Thymus (tissue), 14 donors: ENCODE measurements at places on chromosomes 1 and 21. TPM values are rescaled to one million over a fixed set of nuclear protein-coding genes. Genes with fewer than 3 reads are reported as not detected.
A peak's percentile ranks its signal among the peaks of the same experiment; 100 is the strongest.

GRCh38 chr1:28236656-28237322 lies 865 bp downstream of the ATP5IF1 start:
- H3K36me3 ChIP-seq, result no peaks in the 10 kb centered on the region
- peak overlapping the region; percentile 82 for H3K4me3 ChIP-seq
- H3K4me1 ChIP-seq, result peaks cover 26% of the 10 kb centered on the region

Gene ADAM30
- total RNA-seq, result not detected

- no peak overlapping the region for H3K4me3 ChIP-seq
- no peaks in the 10 kb centered on the region for H3K27me3 ChIP-seq
- DNase-seq, result no peak
- no peaks in the 10 kb centered on the region for H3K4me1 ChIP-seq
- H3K36me3 ChIP-seq, result no peaks in the 10 kb centered on the region
Measured at GRCh38 chr1:183096894-183097293, 73.7 kb downstream of the LAMC1 start.

- no peaks in the 10 kb centered on the region for H3K4me1 ChIP-seq
- no peaks in the 10 kb centered on the region for H3K36me3 ChIP-seq
- H3K27ac ChIP-seq, result no peak overlapping the region
- no peaks in the 10 kb centered on the region for H3K27me3 ChIP-seq
- DNase-seq, result no peak
- no peak overlapping the region for H3K4me3 ChIP-seq
Measured at GRCh38 chr1:180358649-180359048, 128.6 kb downstream of the LHX4 start.

- H3K4me3 ChIP-seq, result no peak overlapping the region
- no peaks in the 10 kb centered on the region for H3K27me3 ChIP-seq
- H3K27ac ChIP-seq, result no peak overlapping the region
- DNase-seq, result peak; percentile 22
Measured at GRCh38 chr21:45768740-45769048, 125.2 kb downstream of the PCBP3 start.

DNA sequence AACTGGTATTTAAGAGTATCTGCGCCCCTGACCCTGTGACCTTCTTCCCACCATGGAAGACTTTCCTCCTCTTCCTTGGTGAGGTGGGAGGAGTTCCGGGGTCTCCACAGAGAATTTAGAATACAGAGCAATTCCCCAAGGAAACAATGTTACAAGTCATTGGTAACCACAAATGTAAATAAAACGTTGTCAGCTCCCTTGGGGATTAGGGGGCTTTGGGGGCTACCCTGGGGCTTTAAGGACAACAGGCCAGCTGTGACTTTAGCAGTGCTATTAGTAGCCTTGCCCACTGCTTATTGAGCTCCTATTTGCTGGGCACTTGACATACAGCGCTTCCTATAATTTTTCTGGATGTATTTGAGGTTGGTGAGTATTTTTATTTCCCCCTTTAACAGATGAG lies 69.0 kb downstream of the IGSF21 start:
- H3K4me3 ChIP-seq, result no peak overlapping the region
- peaks cover 8% of the 10 kb centered on the region for H3K27me3 ChIP-seq
- H3K36me3 ChIP-seq, result no peaks in the 10 kb centered on the region
- H3K4me1 ChIP-seq, result no peaks in the 10 kb centered on the region
- DNase-seq, result no peak

Gene G0S2
- total RNA-seq, result 2.8 TPM

DNA sequence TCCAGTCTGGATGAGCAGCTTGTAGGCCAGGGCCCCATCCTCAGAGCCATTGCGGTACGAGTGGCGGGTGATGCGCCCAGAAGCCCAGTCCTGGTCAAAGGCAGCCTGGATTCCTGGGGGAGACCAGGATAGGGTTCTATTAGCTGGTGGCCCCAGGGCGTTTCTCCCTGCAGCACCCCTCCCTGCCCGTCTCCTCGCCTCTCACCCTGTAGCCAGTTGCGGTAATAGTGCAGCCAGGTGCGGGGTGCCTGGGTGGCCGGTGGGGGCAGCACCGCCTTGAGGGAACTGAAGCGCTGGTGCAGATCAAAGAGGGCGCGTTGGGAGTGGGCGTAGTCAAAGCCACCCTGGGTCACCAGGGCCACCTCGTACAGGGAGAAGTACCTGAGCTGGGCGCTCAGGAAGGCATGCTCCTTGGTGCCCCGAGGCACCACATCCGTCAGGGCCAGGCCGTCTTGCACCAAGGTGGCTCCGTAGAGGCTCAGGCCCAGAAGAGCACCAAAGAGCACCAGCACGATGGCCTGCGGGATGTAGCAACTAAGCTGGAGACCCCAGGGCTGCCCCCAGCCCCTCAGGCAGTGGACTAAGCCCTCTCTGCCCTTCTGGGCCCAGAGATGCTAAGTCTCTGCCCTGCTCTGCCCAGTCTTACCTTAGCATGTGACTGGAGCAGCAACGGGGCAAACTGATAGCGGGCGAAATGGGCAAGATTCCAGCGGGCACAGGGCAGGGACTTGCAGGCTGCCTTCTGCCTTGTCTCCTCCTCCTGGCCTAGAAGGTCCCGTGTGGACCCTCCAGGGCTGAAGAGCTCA lies 15.7 kb downstream of the PTCH2 start:
- H3K27me3 ChIP-seq, result no peaks in the 10 kb centered on the region
- H3K4me3 ChIP-seq, result no peak overlapping the region
- no peak for DNase-seq
- H3K4me1 ChIP-seq, result no peaks in the 10 kb centered on the region
- no peaks in the 10 kb centered on the region for H3K36me3 ChIP-seq
- H3K27ac ChIP-seq, result no peak overlapping the region

GRCh38 chr1:234288946-234289345 lies 84.3 kb upstream of the COA6 start:
- no peak overlapping the region for H3K4me3 ChIP-seq
- H3K4me1 ChIP-seq, result no peaks in the 10 kb centered on the region
- H3K36me3 ChIP-seq, result no peaks in the 10 kb centered on the region
- DNase-seq, result no peak
- H3K27ac ChIP-seq, result no peak overlapping the region

- no peaks in the 10 kb centered on the region for H3K4me1 ChIP-seq
- no peaks in the 10 kb centered on the region for H3K27me3 ChIP-seq
- H3K27ac ChIP-seq, result no peak overlapping the region
- no peaks in the 10 kb centered on the region for H3K36me3 ChIP-seq
Measured at GRCh38 chr1:91572044-91572443, 71.4 kb downstream of the CDC7 start.

DNA sequence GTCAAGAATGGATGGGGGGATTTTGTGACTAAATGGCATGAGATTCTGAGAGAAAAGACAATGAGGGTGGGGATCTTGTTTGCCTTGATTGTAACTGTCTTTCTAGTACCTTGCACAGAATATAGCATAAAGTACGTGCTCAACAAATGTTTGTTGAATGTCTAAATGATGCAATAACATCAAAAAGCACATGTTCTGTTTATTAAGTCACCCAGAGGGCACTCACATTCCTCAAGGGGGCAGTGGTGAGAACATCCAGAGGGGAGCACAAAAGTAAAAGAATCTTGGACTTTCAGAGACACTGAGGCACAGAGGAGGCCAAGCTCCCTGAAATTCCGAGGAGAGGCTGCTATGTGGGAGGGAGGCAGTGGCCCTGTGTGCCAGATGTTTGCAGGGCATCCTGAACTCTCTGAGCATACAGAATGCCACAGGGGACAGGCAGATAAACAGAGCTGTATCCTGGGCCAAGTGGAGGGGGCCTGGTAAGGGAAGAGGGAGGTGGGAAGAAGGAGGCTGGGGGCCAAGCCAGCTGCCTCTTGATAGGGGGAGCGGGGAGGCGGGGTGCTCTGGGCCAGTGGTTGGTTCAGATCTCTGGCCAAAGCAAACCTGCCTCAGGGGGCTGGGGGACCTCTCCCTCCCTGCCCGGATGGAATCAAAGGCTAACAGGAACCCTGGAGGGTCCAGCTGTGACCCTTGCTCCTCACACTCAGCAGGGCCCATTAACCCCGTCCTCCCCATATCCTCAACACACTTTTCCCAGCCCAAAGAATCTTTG lies 6.5 kb upstream of the ATP1A2 start:
- peaks cover 8% of the 10 kb centered on the region for H3K27me3 ChIP-seq
- H3K27ac ChIP-seq, result no peak overlapping the region
- no peaks in the 10 kb centered on the region for H3K36me3 ChIP-seq
- no peak for DNase-seq
- no peaks in the 10 kb centered on the region for H3K4me1 ChIP-seq

DNA sequence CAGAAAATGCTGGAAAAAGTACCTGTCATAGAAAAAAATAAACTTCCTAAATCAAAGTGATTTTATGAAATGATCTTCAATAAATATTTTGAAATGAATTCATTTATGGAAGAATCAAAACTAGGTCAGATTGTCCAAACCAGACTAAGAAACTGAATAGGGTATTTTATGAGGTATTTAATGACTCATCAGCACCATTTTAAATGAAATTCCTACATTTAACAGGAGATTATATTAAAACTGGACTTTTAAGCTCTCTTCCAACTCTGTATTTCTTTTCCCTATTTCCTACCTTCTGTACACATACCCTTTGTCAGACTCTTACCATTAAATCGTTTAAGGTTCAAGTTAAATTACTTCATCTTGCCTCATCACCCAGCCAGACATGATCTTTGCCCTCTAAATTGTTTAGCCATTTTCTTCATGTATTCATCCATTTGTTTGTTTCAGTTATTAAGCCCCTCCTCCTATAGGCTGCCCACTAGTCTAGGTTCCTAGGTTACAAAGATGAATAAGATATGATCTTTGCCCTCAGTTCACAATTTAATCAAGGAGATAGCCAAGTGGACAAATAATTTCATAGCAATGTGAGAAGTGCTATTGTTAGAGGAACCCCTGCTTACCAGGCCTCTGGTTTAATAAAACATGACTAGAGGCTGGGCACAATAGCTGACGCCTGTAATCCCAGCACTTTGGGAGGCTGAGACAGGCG lies 25.0 kb downstream of the TATDN3 start:
- H3K27me3 ChIP-seq, result no peaks in the 10 kb centered on the region
- H3K4me1 ChIP-seq, result no peaks in the 10 kb centered on the region
- H3K4me3 ChIP-seq, result no peak overlapping the region
- DNase-seq, result no peak
- H3K36me3 ChIP-seq, result no peaks in the 10 kb centered on the region

- H3K27ac ChIP-seq, result no peak overlapping the region
- no peak for DNase-seq
- no peaks in the 10 kb centered on the region for H3K4me1 ChIP-seq
- no peak overlapping the region for H3K4me3 ChIP-seq
- no peaks in the 10 kb centered on the region for H3K27me3 ChIP-seq
- H3K36me3 ChIP-seq, result no peaks in the 10 kb centered on the region
Measured at GRCh38 chr21:44000360-44000759, 11.7 kb upstream of the TRAPPC10 start.

- no peak for DNase-seq
- no peaks in the 10 kb centered on the region for H3K4me1 ChIP-seq
- no peak overlapping the region for H3K27ac ChIP-seq
- H3K36me3 ChIP-seq, result no peaks in the 10 kb centered on the region
- H3K27me3 ChIP-seq, result no peaks in the 10 kb centered on the region
Measured at GRCh38 chr1:33821291-33821690, 42.6 kb upstream of the HMGB4 start.

- H3K27me3 ChIP-seq, result peaks cover 35% of the 10 kb centered on the region
- no peak for DNase-seq
- H3K36me3 ChIP-seq, result no peaks in the 10 kb centered on the region
Measured at GRCh38 chr1:207647671-207648333, 2.9 kb downstream of the CR1L start.

GRCh38 chr1:214453109-214453722 lies 98.2 kb downstream of the PTPN14 start:
- no peak overlapping the region for H3K4me3 ChIP-seq
- H3K27ac ChIP-seq, result no peak overlapping the region
- no peaks in the 10 kb centered on the region for H3K27me3 ChIP-seq
- H3K4me1 ChIP-seq, result peaks cover 3% of the 10 kb centered on the region

Gene SRM
- 13.1 TPM for total RNA-seq

Gene PIK3R3
- total RNA-seq, result 8.9 TPM

GRCh38 chr21:29382030-29382654 lies 83.4 kb downstream of the BACH1 start:
- no peaks in the 10 kb centered on the region for H3K27me3 ChIP-seq
- H3K4me1 ChIP-seq, result peaks cover 14% of the 10 kb centered on the region
- no peaks in the 10 kb centered on the region for H3K36me3 ChIP-seq
- no peak for DNase-seq

DNA sequence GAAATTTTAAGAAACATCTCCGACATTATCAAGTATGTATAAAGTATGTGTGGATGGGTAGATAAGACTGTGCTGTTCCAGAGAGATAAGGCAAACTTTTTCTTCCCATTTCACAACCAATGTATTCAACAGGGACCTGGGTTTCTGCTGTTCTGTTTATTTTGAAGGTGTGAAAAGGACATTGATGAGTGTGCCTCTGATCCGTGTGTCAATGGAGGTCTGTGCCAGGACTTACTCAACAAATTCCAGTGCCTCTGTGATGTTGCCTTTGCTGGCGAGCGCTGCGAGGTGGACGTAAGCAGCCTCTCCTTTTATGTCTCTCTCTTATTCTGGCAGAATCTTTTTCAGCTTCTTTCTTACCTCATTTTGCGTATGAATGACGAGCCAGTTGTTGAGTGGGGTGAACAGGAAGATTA lies 174.0 kb downstream of the CRB1 start:
- H3K4me3 ChIP-seq, result no peak overlapping the region
- no peaks in the 10 kb centered on the region for H3K4me1 ChIP-seq

DNA sequence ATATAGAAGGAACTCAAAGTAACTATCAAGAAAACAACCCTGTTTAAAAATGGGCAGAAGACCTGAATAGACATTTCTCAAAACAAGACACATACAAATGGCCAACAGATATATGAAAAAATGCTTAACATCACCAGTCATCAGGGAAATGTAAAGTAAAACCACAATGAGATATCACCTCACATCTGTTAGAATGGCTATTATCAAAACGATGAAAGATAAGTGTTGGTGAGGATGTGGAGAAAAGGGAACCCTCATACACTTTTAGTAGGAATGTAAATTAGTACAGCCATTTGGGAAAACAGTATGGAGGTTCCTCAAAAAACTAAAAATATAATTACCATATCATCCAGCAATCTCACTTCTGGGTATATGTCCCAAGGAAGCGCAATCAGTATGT lies 3.0 kb downstream of the CTSS start:
- H3K4me1 ChIP-seq, result peaks cover 6% of the 10 kb centered on the region
- DNase-seq, result no peak
- H3K36me3 ChIP-seq, result no peaks in the 10 kb centered on the region
- H3K27ac ChIP-seq, result no peak overlapping the region

- no peaks in the 10 kb centered on the region for H3K27me3 ChIP-seq
- no peak for DNase-seq
- no peak overlapping the region for H3K4me3 ChIP-seq
- peaks cover 33% of the 10 kb centered on the region for H3K4me1 ChIP-seq
- H3K27ac ChIP-seq, result peak overlapping the region; percentile 67
- peaks cover 28% of the 10 kb centered on the region for H3K36me3 ChIP-seq
Measured at GRCh38 chr1:19360016-19360415, 47.9 kb downstream of the SLC66A1 start.
